ENCODE measurements at places on chromosomes 4 and X. TPM values are rescaled to one million over a fixed set of nuclear protein-coding genes. Genes with fewer than 3 reads are reported as not detected.

The CYSLTR1 gene
- total RNA-seq = 1.5 TPM

The YTHDC1 gene
- total RNA-seq = 24.9 TPM

The GPAT3 gene
- total RNA-seq = 4.5 TPM

The CLDN34 gene
- not detected for total RNA-seq

The GAGE12J gene
- total RNA-seq = not detected

The TIGD4 gene
- 0.25 TPM for total RNA-seq

The PDZD4 gene
- total RNA-seq = not detected

The CTSO gene
- 8.7 TPM for total RNA-seq

The NAP1L3 gene
- not detected for total RNA-seq

The DGAT2L6 gene
- not detected for total RNA-seq

The CT83 gene
- not detected for total RNA-seq

The F11 gene
- total RNA-seq = not detected

The SPACA5B gene
- not detected for total RNA-seq

The STARD8 gene
- total RNA-seq = 16.6 TPM

The MAP9 gene
- 0.30 TPM for total RNA-seq

The PABPC5 gene
- 0.44 TPM for total RNA-seq

The TEX11 gene
- total RNA-seq = not detected

The PDZD11 gene
- total RNA-seq = 53.7 TPM

The CFAP47 gene
- not detected for total RNA-seq

The TMSB15C gene
- 1.3 TPM for total RNA-seq

The CLCN5 gene
- total RNA-seq = 7.3 TPM

The UBA1 gene
- 239 TPM for total RNA-seq

The RPL36A gene
- total RNA-seq = 2,269 TPM

The GNRHR gene
- total RNA-seq = not detected

The GRK4 gene
- 3.5 TPM for total RNA-seq

The STAP1 gene
- total RNA-seq = not detected

The ARMCX5 gene
- total RNA-seq = 14.1 TPM

Data from mammary microvascular endothelial cell (primary cell).